ENCODE measurements at places on chromosomes 2 and 18.

DNA sequence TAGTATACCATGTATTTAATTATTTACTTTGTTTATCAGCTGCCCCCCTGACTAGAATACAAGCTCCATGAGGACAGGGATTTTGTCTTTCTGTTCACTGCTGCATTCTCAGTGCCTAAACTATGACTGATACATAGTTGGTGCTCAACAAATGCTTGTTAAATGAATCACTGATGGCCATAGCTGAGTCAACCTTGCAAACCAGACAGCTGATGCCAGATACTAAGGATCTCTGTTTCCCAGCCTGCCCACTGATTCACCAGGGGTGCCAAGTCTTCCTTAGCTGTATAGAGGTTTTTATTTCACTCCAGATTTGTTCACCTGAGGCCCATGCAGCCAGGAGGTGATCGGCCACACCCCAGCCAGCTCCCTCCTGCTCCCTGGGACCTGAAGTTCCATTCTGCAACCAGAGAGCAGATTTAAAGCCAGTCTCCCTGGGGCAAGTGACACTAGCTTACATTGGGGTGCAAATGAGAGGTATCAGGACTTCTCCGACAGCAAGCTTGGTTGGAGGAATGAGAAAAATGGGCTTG, 92.2 kb downstream of the C1QL2 start:
- DNase-seq = no peak

- DNase-seq = no peak
Measured at GRCh38 chr2:31243053-31243452, 9.1 kb downstream of the EHD3 start.

DNA sequence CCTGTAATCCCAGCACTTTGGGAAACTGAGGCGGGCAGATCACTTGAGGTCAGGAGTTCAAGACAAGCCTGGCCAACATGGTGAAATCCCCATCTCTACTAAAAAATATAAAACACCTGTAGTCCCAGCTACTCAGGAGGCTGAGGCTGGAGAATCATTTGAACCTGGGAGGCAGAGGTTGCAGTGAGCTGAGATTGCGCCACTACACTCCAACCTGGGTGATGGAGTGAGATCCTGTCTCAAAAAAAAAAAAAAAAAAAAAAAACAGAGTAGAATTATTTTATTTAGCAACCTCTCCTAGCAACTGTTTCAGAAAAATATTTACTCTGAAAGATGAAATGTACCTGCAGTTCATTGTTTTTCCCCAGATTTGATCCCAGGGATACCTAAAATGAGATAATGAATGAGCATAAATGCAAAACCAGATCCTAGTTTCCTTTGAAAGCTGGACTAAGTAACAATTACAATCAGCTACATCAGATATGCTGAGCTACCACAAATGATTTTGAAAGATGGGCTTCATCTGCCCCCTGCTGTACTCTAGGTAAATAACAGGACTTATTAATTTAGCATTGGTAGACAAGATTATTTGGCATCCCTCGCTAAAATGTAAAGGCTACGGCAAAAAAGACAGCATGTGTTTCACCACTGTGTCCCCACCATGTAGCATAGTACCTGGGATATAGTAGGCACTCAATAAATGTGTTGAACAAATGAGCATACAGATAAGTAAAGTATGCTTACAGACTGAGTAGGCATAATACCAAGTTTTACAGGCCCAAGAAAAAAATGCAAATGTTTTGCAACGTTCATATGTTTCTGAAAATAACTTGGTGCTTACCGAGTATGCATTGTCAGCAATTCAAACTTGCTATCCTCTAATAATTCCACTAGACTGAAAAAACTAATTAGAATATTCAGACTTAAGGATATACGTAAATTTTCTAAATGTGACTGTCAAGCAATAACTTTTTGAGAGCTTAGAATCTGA, 102.5 kb downstream of the ATL2 start:
- peak; percentile 47 for DNase-seq

DNA sequence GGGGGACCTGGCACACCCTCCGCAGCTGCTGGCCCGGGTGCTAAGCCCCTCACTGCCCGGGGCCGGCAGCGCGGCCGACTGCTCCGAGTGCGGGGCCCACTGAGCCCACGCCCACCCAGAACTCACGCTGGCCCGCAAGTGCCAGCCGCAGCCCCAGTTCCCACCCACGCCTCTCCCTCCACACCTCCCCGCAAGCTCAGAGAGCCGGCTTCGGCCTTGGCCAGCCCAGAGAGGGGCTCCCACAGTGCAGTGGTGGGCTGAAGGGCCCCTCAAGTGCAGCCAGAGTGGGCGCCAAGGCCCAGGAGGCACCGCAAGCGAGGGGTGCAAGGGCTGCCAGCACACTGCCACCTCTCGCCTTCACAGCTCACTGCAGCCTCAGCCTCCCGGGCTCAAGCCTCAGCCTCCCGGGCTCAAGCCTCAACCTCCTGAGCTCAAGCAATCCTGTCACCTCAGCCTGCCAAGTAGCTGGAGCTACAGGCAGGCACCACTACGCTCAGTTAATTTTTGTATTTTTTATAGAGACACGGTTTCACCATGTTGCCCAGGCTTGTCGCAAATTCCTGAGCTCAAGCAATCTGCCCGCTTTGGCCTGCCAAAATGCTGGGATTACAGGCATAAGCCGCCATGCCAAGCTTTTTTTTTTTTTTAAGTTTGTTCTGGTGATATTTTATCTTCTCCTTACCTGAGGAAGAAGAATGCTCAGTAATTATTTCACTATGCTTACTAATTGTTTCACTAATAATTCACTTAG, 71.7 kb upstream of the CDCA7 start:
- DNase-seq = no peak
